ENCODE measurements at places on chromosomes 12 and 14.

DNA sequence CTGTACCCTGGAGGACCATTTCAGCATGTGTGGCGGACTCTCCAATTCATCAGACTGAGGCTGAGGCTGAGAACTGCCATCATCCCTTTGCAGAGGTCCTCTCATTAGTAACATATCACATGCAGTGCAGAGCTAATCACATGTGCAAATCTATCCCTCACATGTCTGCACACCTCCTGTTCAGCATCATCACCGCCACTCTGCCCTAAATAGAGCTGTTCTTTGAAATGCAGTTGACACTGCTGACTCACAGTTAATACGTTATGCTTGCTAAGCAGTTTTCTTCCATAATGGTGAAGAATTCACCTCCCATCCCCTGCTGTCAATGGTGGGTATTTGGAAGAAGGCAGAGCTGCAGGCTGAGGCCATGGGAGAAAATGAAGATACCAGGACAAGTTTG, 85.0 kb upstream of the ANO2 start:
- no peak for DNase-seq

DNA sequence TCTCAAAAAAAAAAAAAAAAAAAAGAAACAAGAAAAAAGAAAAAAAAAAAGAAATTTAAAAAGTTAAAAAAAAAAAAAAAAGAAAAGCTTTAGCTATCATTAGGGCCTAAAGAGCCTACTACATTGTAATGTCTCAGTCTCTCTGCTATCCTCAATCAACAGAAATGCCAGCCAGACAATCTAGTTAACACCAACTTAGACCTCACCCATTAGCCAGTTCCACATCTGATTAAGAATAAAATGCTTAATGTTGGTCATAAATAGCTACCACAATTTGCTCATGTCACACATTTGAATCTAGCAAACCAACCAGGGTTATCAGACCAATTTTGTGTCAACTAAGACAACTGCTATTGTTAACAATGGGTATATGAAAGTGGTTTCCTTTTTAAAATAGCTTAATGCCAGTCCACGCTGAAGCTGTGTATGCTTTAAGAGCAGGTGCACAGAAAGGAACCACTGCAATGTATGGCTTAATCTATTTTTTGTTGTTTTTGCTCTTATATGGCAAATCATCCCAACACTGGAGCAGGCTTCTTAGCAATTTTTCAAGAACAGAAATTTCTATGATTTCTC, 45.5 kb upstream of the SELPLG start:
- DNase-seq = no peak

- DNase-seq = no peak
Observed at GRCh38 chr12:112979041-112979680, 842 bp downstream of the OAS2 start.

GRCh38 chr12:87127272-87127671, 871.1 kb upstream of the MGAT4C start:
- peak; percentile 28 for DNase-seq

- no peak for DNase-seq
Observed at GRCh38 chr12:40216516-40217288, 8.1 kb upstream of the LRRK2 start.

DNA sequence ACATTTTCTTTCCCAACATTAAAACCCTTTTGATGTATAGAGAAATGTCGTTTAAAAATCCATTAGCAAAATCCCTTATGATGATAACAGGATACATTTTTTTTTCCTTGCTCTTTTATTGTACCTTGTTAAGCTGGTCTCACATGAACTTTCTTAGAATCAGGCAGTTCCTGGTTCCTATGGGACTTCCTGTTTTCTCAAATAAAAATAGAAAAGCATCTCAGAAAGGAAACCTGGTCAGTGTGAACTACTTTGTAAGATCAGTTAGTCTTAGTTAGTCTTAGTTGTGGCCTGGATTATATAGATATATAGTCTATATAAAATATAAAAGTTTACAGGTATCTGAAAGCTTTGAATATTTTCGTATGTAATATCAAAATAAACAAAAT, 40.3 kb downstream of the LEMD3 start:
- no peak for DNase-seq

- DNase-seq = no peak
Observed at GRCh38 chr12:72888693-72889092, 616.5 kb downstream of the TRHDE start.

- DNase-seq = no peak
Observed at GRCh38 chr14:91263329-91263728, 18.8 kb upstream of the GPR68 start.

- DNase-seq = no peak
Observed at GRCh38 chr14:100684154-100684553, 42.5 kb upstream of the DLK1 start.

DNA sequence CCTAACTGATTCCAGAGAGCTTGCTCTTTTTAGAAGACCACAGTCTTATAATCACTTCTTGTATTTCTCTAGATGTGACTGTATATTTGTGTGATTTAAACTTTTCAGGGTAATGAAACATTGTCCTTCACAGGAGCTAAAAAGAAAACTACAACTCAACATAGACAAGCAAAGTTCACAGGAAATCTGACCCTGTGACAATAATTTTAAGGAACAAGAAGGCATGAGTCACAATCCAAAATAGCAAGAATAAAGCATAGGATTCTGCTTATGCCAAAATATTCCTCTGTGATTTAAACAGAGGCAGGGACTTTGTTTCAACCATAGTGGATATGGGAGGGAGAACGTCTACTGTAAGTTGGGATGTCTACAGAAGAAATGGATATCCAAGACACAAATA, 44.3 kb downstream of the GPR65 start:
- no peak for DNase-seq

- DNase-seq = no peak
Observed at GRCh38 chr14:87097015-87097414, 896.0 kb downstream of the GALC start.

DNA sequence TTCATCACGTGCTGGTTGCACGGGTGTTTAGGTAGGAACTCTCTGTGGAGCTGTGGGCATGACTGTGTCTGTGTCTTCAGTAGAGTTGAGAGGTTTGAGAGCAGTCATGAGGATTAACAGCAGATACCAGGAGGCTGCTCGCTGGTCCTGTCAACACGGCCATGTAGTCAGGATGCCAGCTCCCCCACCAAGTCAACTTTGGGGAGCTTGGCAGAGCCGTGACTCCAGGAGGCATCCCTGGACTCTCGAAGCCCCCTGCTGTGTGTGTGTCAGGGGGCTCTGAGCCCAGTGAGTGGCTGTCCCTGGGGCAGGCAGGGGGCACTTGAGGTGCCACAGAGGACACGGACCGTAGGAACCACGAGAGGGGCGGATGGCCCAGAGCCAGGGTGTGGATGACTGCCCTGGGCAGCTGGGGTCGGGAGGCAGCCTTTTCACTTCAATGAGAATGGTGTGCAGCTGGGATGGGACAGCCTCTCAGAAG, 7.2 kb upstream of the GPR132 start:
- no peak for DNase-seq

DNA sequence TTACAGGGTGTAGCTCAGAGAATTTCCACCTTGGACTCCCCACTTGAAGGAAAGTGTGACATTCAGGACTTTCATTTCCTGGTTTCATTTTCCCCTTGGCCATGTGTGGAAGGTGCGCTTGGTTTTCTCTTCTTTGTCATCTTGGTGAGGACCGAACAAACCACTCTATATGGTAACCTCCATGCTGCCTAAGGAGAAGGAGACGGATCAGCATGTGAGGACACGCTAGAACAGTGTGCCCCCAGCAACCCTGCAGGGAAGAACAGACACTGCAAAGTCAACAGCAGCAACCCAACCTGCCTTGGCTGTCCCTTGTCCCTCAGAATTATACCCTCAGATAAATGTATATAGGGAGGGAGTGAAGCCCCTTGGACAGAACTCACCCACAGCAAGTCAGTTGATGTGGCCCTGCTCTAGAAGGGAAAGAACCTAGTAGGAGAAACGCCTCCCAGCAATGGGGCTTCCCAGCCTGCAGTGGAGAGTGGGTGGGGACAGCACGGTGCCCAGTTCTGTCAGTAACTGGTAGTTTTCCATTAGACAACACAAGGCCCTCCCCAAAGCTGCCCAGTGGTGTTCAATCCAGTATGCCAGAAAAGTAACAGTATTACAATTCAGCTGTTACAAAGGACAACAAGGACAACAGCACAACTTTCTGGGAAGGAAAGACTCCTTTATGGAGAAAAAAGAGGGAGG, 18.9 kb upstream of the COCH start:
- no peak for DNase-seq

DNA sequence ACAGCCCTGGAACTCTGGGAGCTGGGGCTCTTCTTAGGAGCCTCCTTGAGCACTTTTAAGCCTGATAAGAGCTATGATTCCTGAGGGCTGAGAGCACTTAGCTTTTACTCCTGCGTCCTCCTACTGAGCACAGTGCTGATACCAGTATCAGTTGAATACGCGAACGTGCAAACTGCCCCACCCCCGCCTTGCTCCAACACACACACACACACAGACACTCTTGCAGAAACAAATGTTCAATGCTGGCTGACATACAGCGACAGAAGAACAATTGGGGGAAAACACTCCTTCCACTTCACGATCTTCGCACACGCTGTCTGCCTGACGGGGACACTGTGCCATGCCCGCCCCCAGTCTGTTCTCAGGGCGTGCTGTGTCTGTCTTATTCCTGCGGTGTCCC, 57.2 kb upstream of the DLK1 start:
- DNase-seq = no peak

GRCh38 chr12:80325167-80325959, 118.7 kb upstream of the PTPRQ start:
- DNase-seq = no peak

Measured in NCI-H226 (cell line).